ENCODE measurements at places on chromosomes 1 and 21.

DNA sequence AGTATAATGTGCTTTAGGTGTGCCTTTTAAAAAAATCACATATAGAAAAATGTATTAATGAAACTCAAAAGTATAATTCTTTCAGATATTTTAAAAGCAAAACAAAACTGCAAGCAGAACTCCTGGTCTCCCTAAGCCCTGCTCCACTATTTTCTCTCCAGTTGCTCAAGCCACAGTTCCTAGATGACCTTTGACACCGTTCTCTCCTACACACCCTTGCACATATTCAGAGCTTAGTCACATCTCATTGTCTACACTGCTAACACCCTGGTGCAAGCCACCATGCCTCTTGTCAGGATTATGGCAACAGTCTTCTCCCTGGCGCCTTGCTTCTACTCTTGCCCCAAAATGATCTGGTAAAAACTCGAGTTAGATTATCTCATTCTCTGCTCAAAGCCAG lies 50.2 kb upstream of the ROR1 start:
- no peak for DNase-seq

DNA sequence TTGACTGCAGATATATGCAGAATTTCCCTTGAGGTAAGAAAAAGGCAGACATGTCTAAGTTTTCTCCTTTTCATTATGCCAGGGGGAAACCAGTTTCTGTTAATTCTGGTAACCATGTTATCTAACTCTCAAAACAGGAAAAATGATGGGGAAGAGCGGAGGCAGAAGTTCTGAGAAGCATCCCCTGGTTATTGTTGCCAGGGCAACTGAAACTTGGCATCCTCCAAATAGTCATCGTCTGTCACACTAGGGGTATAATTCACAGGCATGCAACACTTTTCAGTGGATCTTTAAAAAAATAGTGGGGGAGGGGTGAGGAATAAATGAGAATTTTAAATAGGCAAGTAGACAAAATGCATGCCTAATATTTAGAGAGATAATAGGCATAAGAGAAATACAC lies 715.3 kb upstream of the CXADR start:
- DNase-seq = no peak

DNA sequence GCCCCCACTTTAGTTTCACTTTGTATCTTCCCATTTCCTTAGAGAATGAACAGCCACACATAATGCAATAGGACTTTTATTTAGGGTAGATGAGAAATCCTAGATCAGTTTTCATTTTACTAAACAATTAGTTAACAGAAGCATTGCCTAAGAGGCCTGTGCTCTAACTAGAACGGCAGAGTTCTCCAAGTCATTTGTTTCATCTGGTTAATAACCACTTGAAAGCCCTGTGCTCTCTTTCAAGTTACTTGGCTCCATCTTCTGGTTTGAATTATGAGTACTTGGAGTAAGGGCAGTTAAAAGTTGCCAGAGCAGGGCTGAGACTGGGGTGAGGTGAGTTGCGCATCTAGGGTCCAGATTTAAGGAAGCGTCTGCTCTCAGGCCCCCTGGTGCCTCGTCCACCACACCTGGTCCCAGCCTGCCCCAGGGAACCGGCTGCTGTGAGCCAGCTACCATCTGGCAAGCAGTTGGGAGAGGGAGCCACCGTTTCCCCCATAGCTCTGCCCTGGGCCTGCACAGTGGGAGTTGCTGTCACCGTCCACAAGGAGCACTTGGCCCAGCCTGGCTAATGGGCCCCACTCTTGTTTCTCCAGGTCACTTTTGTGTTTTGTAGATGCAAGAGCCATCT lies 18.1 kb upstream of the SLC44A3 start:
- DNase-seq = no peak

DNA sequence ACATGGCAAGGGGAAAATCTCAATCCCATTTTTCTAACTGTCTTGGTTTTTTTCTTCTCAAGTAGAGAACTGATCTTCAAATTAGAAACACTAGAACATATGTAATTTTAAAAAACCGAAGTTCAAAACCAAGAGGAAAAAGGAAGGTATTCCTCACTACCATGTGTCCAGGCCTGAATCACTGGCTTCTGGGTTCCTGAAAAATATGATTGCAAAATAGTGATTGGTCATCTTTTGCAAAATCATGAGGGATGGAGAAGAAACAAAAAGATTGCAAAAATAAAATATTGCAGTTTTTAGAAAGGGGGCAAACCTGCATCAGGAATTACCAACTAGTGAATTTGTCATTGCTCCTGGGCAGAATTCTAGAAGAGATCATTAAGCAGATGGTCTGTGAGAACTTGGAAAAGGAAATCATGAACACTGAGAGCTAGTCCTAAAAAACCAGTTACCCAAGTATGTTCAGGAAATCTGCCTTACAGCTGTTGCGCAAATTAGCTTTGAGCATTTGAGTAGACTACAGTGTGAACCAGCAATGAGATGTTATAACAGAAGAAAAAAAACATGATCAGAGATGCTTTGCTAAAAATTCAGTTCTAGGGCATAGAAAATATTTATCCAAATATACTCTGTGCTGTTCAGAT lies 49.4 kb downstream of the SPATA46 start:
- DNase-seq = no peak

GRCh38 chr1:98045767-98046641 lies 125.2 kb upstream of the DPYD start:
- no peak for DNase-seq

- no peak for DNase-seq
Measured at GRCh38 chr1:156725683-156726280, 2.5 kb upstream of the METTL25B start.

DNA sequence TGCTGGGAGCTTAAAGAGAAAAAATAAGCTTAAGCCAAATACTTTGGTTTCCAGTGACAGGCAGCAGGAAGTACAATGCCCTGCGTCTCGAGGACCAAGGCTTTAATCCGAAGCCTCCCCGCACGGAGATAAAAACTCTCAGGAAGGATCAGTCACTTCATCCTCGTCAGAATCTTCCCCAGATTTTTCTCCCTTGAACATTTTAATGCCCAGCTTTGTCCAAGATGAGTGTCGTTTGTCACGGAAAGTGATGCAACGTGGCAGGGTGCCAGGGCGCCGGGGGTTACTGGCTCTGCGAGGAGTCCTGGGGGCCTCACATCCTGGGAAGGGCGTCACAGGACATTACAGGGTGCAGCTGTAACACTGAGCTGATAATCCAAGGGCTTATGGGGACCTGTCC lies 25.2 kb upstream of the PCBP3 start:
- DNase-seq = no peak

DNA sequence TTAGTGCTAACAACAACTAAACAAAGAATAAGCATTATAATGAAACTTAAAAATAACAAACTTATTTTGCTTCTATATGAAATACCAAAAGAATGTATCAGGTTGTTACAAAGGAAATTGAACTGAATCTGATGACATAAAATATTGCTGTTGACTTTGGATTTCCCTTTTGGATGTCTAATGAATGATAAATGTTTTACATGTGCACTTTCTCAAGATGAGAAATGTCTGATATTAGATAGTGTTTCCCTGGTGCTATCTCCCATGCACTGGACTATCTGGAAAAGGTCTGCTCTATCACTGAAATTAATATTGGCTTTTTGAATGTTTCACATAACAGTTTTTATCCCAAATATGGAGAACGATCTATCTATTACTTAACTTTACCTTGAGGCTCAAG lies 179.9 kb downstream of the HMCN1 start:
- DNase-seq = no peak

GRCh38 chr1:46768445-46768844 lies 30.4 kb upstream of the CYP4B1 start:
- no peak for DNase-seq

DNA sequence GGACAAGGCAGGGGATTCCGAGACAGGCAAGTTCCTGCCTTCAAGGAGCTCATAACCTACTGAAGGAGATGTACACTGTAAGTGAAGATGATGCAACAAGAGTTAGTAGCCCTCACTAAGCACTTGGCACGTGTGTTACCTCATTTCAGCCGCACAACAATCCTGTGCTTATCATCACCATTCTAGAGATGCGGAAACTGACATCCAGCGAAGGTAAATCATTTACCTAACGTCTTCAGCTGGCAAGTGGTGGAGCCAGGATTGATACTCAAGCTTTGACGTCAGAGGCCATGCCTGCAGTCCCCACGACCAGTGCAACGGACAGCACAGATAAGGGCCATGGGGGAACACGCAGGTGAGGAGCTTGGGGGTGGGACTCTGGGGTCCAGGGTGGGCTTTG lies 2.9 kb upstream of the UBXN10 start:
- no peak for DNase-seq

DNA sequence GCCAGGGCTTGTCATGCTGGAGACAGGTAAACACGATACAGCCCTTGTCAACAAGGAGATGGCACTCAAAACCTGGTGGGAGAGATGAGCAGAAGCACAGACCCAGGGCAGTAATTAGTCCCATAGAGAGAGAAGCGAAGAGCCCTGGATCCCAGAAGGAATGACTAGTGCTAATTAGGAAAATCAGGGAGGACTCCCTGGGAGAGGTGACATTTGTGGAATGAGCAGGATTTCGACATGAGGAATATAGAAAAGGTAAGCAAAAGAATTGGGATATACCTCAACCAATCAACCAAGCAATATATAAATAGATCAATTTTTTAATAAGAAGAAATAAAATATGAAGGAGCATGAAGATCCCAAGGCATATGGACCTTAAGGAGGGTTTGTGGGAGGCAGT lies 98.5 kb upstream of the GJB5 start:
- DNase-seq = no peak

DNA sequence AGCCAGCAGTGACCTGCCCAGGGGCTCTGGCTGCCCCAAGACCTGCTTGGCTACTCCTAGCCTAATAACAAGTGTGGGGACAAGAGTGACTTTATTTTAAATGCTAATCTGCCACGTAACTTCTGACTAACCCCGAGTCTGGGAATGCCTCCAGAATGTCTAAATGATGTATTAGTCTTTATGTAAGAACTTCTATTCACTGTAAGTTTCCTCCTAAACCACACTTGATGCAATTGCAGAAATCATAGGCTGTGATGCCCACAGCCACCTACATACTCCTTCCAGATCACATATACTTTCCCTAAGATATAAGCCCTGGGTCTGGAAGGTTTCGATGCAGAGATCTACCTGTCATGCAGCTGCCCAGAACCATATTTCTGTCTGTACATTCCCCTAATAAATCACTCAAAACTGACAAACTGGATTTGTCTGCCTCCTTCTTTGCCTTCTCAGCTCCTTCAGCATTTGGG lies 5.9 kb upstream of the VPS45 start:
- no peak for DNase-seq

- no peak for DNase-seq
Measured at GRCh38 chr1:221925947-221926346, 184.1 kb upstream of the DUSP10 start.

GRCh38 chr1:29856340-29857114 lies 620.2 kb downstream of the PTPRU start:
- no peak for DNase-seq

DNA sequence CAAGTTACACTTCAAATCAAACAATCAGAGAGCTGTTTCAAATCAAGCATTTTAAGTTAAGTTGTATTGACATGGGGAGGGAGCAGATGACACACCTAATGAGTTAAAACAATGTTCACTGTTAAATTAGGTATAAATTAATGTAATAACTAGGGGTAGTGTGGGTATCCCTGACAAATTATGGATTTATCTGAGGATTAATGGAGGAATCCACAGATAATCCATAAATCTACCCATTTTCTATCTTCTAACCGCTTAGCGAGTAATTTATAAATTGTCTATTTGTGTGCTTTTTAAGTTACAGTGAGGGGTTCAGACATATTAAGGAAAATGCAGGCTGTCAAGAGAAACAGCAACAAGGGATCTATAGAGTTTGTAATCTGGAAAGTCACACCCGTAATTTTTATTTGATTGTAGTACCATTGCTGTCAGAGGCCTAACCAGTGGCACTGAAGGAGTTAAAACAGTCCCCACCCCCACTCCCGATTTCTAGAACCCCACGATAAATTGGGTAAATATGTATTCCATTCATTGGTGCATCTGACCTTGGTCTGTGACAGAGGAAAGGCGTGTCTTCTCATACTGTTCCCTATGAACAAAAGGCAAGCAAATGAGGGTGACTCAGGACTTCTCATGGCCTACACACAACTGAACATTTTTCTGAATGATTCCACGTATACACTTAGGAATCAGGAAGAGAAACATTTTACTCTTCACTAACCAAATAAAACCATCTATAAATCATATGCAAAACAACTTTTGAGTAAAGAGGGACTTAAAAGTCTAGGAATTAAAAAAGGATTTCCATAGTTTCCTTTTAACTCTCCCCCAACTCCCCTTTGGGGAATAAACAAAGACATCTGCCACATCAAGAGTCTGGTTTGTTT lies 7.4 kb downstream of the IRF2BP2 start:
- DNase-seq = peak; percentile 87

GRCh38 chr21:44890961-44891541 lies 17.6 kb upstream of the PTTG1IP start:
- no peak for DNase-seq

DNA sequence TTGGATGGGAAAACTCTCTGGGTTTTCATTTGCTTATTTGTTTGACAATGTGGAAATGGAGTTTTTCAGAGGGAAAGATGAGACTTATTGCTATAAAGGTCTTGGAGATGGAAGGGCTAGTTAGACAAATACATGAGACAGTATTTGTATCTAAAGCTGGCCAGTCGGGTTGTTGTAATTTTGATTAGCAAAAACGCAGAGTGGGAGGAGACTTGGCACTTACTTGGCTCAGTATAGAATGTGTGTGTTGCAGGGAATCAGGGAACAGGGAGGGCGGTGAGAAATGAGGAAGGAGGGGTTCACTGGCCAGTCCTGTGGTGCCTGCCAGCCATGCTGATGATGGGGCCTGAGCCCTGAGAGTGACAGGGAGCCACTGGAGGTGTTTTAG lies 6.0 kb upstream of the FOXE3 start:
- no peak for DNase-seq

DNA sequence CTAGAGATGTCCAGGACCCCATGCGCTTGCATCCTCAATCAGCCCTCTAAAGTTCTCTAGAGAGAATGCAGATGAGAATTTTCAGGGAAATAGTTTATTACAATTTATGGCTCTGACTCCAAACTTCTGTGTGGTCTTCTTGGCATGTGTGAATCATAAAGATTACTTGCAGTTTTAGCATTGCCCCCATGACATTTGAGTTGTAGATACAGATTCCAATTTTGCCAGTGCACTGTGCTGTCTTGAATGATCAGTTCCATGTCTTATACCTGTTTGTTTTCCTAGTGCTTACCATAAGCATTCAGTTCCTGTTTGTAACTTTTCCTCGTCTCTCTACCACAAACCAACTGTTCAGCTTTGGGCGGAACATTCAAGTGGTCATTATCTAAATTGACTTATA lies 4.8 kb downstream of the KRTAP21-3 start:
- no peak for DNase-seq

GRCh38 chr1:7117399-7118281 lies 332.4 kb downstream of the CAMTA1 start:
- peak; percentile 44 for DNase-seq

GRCh38 chr1:235050911-235051360 lies 77.7 kb downstream of the TOMM20 start:
- no peak for DNase-seq

- DNase-seq = no peak
Measured at GRCh38 chr1:6857831-6858230, 72.6 kb downstream of the CAMTA1 start.

DNA sequence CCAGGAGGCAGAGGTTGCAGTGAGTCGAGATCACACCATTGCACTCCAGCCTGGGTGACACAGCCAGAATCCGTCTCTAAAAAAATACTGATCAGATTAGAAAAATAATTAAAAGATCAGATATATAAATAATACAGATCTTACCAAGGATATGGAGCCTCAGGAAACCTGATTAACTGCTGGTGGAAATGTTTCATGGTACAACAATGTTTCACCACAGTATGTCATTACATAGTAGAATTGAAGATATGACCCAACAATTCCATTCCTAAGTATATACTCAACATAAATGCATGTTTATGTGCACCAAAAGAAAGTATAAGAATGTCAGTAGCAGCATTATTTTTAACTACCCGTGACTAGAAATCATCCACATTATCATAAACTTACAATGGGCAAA lies 41.7 kb downstream of the CD53 start:
- DNase-seq = no peak

Measured in NCI-H1436 treated with DMSO at 0.1 percent for 48 hours (cell line).